ENCODE measurements at places on chromosomes 13 and 19.

DNA sequence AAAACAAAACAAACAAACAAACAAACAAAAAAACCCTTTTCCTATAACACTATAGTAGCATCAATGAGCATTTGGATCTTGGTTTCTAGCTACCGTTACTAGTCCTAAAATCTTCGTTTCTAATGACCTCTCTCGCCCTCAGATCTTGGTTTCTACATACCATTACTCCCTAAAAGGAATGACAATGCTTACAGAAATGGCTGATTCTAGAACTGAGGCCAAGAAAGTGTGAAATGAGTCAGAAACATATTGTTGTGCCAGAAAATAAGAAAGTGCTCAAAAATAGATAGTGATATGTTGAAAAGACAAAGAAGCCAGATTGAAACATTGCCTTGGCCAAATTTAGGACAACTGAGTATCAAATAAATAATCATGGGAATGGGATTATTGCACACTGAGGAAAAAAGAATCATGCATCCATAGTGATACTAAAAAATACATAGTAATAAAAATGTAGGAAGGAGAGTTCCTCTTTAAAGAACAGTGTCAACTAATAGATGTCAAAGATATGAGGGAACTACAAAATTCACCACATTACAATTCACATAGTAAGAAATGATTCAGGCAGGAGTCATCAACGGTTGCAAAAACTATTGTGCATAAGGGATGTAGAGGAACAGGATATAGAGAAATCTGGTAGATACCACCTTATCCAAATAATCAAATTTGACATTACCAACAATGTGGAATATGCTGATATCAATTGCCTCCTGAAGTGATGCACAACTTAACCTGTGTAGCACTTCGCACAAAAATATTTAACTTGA, 386.6 kb downstream of the DIAPH3 start:
- no peak for DNase-seq

DNA sequence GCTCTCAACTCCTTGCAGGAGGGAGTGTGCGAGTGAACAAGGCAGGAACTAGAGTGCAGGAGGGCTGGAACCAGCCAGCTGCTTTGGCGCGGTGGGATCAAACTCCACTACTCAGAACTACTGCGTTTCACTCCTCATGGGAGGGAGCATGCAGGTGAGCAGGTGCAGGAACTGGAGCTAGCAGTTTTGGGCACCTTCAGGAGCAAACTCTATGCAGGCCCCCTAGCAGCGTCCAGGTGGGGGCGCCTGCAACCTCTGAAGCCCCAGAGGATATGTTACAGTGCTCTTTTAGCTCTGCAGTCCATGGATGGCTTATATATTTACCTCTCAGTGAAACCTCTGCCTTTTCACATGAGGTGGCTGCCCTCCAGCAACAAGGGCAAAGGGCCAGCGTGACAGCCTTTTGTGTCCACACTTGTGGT, 1303.4 kb downstream of the PCDH9 start:
- DNase-seq: no peak

DNA sequence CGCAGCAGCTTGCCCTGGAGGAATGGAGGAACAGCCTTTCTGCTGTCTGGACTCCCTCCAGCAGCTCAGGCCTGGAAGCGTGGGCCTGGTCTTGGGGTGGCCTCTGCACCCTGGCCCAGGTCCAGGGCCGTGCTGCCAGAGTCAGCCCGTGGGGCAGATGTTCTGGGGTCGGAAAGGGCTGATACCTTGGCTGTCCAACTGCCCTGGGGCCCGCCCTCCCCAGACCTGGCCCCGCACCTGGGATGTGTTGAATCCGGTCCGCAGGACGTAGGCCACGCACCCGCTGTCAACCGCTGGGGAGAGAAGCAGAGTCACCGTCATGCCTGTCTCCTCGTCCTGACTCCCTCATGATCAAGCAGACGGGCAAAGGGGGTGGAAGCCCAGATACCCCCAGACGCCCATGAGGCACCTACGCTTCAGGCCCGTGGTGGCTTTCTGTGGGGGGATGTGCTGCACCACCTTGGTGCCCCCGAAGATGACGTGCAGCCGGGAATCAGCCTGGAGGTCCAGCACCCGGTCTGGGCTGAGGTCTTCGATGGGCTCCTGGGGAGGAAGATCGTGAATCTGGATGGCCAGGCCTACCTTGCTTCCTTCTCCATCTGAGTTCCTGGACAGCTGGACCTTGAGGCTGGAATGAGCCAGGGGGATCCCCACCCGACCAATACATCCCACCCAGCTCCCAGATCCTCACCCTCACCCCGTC, 7.7 kb downstream of the ATP13A1 start:
- no peak for DNase-seq

- no peak for DNase-seq
These were observed 8.0 kb downstream of the SSBP4 start for GRCh38 chr19:18427080-18427742.

GRCh38 chr19:1767464-1767933, 14.2 kb downstream of the ONECUT3 start:
- peak; percentile 93 for DNase-seq

GRCh38 chr13:48969685-48970084, 6.0 kb upstream of the FNDC3A start:
- no peak for DNase-seq

DNA sequence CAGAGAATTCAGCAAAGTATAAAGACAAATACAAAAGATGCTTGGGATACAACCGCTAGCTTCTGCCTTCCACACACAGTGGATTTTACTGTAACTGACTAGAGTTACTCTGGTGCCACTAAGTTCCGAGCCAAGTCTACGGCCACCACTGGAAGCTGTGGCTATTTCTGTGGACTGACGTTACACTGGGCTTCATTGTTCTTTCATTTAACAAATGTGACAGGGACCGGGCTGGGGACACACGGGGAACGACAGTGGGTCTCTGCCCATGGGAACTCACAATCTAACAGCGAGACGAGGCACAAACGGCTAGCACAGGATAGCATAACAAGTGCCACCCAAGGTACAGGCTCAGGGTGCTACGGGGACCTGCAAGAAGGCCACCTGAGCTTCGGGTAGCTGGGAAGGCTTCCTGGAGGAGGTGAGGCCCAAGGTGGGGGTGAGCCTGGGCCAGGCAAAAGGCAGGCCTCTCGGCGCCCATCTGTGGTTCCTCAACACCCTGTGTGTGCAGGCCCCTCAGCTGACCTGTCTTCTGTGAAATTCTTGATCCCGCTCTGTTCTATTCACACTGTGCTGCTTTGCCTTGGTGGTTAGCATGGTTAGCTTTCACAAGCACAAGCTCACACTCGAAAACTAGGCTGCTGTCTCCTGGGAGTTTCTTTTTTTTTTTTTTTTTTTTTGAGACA, 10.3 kb upstream of the IL4I1 start:
- no peak for DNase-seq

DNA sequence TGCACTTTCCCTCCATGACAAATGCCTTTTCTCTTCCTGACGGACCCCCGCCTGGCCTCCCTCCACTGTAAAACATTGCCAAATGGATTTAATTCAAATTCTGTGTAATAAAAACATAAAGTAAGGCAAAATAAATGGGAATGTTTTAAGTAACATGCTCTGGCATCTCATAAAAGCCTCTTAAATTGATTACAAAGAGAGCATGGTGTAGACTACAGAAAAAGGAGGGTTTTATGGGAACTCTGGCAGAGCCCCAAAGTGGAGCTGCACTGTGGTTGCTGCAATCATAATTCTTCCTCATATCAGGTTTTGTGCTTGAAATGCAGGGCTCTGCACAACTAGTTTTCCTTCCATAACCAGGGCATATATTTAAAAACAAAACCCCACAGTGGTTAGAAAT, 44.3 kb upstream of the SIAH3 start:
- no peak for DNase-seq

DNA sequence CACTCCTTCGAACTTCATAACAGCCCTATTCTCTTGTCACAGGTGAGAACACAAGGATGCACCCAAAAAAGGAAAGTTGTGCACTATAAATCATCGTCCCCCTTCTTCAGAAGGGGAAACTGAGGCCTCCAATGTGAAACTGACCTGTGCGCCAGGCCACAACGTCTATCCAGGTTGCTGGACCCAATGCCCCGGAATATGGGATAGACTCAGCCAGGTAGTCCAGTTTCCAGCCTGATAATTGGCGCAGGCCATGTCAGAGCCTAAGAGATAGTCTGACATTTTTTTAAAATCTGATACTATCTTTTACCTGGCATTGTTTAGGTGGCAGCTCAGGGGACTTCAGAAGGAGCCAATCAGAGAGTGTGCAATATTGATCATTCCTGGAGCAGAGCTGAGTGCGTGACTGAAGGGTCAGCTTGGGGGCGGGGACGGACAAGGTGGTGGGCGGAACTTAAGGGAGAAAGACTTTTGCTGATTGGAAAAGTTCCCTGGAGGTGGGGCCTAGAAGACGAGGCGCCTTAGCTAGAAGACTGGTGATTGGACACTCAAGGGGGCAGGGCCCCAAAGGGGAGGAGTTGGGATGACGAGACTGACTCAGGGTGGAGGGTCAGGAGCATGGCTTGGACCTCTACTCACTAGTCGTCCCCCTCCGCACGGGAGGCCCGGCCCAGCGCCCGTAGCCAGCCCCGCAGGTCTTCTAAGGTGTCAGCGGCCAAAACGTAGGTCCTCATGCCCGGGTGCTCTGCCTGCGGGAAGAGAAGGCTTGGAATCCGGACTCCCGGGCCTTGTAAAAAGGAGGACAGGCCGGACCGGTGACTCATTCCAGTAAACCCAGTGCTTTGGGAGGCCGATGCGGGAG, 8.5 kb downstream of the PLEKHA4 start:
- DNase-seq: peak; percentile 54

DNA sequence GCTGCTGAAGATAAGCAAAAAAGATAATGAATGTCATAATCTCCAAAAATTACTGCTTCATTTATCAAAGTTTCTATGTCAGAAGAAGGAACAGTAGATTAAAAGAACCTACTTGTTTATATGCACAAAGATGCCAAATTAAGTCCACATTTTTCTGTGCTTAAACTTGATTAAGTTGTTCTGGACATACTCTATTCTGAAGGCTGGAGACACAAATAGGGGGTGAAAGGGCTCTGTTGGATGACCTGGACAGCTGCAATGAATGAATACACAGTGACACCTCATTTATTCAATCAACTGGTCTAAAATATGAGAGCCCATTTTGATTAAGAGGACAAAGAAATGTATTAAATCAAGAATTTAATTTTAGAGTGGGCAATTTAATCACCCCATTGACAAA, 276.3 kb upstream of the PCDH9 start:
- DNase-seq: no peak

DNA sequence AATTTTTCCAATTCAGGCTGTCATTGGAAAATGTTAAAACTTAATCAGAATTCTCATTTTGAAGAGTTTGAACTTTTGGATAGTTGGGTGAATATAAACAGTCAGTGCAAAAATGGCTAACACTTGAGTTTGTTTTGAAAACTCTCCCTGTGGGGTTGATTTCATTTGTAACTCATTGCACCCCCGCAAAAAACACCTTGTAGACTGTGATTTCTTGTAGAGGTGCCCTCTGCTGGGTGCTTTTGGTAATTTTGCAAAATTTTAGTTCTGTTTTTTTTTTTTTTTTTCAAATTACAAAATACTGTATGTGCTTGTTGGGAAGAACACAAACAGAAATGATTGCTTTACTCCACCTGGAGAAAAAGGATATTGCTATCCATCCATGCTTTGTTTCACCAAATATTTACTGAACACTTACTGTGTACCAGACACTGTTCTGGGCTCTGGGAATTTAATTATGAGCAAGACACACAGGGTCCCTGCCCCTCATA, 28.2 kb upstream of the GPI start:
- DNase-seq: peak; percentile 65

DNA sequence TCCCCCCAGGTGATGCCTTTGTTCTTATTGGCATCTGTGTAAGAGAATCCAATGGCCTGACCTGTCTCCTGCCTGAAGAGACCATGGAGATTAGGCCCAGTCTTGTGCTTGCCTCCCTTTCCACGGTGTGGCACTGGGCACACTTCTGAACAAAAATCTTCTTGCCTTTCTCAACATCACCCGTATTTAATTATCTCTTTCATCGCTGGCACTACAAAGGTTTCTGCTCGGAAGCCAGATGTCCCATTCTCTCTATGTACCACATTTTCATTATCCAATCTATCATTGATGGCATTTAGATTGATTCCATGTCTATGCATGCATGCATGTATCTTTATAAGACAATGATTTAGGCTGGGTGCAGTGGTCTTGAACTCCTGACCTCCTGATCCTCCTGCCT, 74.3 kb downstream of the SLC25A15 start:
- DNase-seq: no peak

DNA sequence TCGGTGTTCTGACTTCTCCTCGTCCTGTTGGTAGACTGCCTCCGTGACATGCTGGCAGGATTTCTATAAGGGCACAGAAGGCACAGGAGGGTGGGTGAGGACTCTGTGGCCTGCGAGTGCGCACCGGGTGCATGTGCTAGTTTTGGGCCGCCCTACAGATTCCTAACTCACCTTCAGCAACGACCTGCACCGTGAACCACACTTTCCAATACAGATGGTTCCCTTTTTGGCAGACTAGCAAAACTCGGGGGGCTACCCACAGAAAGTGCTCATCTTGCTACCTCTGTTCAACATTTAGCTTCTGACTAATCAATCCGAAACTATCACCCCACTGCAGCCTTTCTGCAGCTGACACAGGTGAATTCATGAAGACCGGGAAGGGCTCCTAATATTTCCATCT, 14.1 kb upstream of the AMER2 start:
- DNase-seq: peak; percentile 45

DNA sequence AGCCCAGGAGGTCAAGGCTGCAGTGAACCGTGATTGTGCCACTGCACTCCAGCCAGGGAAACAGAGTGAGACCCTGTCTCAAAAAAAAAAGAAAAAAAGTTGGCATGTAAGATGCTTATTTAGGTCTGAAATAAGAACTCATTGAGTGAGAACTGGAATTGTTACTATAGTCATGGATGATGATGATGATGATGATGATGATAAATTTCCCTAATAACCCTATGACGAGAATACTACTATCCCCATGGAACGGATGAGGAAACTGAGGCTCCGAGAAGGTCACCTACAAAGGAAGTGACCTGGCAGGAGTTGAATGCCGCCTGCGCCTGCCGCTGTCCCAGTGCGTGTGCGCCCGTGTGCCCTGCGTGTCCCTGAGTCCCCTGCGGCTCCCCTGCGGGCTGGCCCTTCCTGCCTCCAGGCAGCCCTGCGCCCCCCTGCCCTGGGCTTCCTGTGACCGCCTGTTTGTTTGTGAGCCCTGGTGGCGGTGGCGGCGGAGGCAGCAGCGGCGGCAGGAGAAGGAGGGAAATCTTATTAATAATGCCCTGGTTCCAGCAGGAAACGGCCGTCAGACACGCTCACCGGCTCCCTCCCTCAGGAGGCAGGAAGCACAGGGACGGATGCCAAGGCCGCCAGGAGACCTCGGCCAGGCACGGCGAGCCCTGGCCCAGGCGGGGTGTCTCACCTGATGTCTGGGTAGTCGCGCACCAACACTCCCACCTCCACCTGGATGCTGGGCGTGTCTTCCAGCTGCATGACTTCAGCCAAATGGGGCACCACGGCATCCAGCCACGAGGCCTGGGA, 29.6 kb downstream of the EXOC3L2 start:
- DNase-seq: no peak

GRCh38 chr13:25468325-25469168, 96.8 kb downstream of the ATP8A2 start:
- peak; percentile 64 for DNase-seq

GRCh38 chr19:13018035-13018914, 23.0 kb downstream of the NFIX start:
- DNase-seq: no peak

- no peak for DNase-seq
These were observed 7.8 kb downstream of the MARK4 start for GRCh38 chr19:45258862-45259261.
